ENCODE measurements at places on chromosomes 12 and 14.
A peak's percentile ranks its signal among the peaks of the same experiment; 100 is the strongest.

GRCh38 chr12:115004470-115005146 is 320.6 kb upstream of the TBX3 start:
- no peak for DNase-seq

GRCh38 chr12:40107098-40107802 is 1.4 kb upstream of the SLC2A13 start:
- DNase-seq = peak; percentile 90

GRCh38 chr14:81193924-81194633 is 26.7 kb downstream of the GTF2A1 start:
- DNase-seq = no peak

DNA sequence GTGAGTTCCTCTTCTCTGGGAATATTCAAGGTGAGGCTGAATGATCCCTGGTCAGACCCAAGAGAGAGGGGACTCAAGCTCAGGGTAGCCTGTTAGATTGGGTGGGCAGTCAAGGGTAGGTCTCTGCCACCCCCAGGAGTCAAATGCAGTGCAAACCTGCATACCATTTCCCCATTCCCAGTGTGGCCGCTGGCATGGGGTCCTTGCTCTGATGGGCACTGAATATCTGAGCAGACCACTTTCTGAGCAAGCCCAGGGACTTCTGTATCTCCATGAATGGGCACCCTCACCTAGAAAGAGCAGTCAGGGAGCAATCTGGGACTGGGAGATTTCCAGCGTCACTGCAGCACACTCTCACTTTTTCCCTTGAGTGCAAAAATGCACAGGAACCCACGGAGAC is 573.7 kb downstream of the BCL11B start:
- no peak for DNase-seq

DNA sequence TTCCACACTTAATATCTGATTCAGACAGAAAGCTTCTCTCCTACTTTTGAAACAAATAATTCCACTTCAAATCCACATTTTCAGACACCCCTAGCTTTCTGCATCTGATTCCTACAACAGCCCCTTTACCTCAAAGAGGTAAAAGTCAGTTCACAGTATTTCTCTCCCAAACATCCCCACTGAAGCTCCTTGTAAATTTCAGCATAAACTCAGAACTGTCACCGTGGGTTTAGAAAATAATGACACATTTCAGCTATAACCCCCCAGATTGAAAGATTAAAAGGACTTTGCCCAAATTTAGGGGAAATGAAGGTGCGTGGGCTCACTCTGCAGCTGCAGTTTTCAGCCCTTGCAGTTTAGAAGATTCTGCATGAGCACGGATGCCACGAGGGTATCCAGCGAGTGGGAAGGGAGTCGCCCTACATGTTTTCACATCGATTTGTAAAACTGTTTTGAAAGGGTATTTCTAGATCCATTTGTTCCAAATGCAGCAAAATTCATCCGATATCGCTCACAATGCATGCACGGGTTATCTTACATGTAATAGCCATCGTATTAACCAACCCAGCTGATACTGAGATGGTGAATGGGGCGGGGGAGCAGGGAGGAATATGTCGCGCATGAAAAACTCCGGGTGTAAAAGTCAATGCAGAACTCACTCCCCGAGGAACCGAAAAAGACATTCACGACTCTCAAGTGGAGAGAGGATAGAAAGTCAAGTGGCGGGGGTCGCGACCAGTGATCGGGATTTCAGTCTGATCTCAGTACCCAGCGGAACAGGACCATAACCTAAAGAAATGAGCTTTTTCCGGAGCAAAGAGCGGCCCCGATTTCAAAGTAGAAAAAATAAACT is 5.0 kb upstream of the CCND2 start:
- DNase-seq = no peak

DNA sequence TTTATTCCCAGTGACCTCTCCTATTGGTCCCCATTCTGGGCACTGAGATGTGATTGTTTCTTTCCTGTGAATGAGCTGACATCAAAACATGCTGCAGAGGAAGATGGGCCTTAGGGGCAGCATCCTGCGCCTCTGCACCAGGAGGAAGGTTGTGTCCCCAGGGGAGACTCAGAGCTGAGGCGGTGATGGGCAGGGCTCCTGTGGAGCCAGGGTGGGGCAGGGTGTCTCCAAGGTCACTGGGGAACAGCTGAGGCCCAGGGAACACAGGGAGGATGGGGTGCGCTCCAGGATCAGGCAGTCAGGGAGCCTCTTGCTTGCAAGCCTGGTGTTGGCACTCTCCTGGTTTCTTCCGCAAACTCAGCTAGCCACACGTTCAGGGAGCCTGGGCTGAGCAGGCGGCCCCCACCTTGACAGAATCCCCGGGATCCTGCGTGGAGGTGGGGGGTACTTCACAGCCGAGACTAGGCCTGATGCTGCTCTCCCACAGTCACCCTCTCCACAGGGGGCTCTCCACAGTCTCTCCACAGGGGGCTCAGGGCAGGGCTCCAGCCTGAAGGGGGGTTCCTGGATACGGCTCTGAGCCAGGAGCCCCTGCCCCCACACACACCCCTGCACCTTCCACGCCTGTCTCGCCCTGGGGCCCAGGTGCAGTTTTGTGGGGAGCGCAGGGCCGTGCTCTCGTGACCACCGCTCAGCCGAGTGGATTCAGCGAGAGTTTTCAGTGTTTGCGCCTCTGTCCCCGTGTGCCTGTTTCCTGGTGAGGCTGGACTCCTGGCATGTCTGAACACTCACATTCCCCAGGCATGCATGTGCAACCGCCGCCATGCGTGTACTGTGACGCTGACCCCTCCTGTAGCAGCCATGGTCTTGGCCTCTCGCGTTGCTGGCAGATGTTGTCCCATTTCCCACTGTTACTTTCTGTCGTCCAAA is 264.7 kb downstream of the SEC23A start:
- DNase-seq = no peak

- no peak for DNase-seq
Measured at GRCh38 chr14:82647088-82647810, 1113.6 kb upstream of the SEL1L start.

GRCh38 chr12:105587237-105587636 is 256.7 kb downstream of the C12orf75 start:
- DNase-seq = no peak

GRCh38 chr14:91599994-91600393 is 89.9 kb upstream of the PPP4R3A start:
- no peak for DNase-seq

DNA sequence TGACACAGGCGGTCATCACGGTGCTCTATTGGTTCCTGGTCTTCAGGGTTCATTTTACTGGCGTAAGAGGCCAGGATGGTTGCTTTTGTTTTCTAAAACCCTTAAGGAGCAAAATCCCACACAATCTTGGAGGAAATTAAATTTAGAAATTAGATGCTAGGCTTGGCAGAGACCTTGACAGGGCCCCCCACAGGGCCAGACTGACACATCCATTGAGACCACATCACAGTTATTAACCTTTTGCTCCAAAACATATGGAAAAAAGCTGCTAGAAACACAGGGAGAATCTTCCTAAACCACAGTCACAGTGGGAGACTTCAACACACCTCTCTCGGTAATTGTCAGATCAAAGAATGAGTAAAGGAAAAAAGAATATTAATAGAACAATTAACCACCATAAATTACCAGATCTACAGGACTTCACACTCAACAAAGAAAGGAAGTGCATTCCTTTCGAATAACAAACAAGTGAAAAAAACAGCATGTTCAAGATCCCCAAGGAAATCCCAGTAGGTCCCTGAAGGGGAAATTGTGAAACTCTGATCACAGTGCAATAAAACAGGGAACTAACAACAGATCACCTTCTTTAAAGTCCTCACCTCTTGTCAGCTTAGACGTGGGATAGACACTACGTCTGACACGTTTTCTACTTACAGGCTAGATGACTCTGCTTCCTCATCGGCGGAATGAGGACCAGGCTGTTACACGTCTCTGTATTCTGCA is 40.2 kb upstream of the TMEM179 start:
- no peak for DNase-seq

GRCh38 chr12:53984901-53985691 is at the start of gene HOXC10:
HOXC10 (plus strand) TSS chr12:53985146; CDS start chr12:53985260, 114 bp downstream.
- peak; percentile 89 for DNase-seq

GRCh38 chr12:11075642-11076041 is 13.5 kb upstream of the TAS2R46 start:
- DNase-seq = no peak
